ENCODE measurements at places on chromosomes 5 and 9.

- DNase-seq = no peak
Observed at GRCh38 chr9:90839183-90839728, 37.6 kb downstream of the SYK start.

- no peak for DNase-seq
Observed at GRCh38 chr5:53091289-53091688, 18.3 kb downstream of the MOCS2 start.

- no peak for DNase-seq
Observed at GRCh38 chr5:155783246-155783645, 543.7 kb upstream of the SGCD start.

DNA sequence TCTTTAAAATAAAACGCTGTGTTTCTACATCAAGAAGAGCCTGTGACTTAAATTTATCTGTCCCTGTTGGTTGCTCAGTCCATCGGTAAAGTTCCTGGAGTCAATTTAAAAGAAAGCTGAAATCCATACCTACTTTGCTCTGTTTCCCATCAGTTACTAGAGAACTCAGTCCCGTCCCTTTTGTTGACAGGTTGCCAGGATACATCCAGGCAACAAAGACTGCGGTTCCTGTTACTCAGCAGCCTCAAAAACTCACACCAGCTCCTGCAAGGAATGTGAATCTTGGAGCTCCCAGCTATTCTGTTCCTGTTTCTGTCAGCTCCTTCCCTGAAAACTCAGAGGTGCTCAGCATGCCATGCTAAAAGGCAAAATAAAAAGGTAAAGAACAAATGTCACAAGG lies at the start of gene ZNF474:
TSS of gene ZNF474 (plus strand) at position 241 of the 400 bp plus-strand sequence. CDS start 22,445 bp downstream, outside the sequence.
- peak; percentile 97 for DNase-seq

DNA sequence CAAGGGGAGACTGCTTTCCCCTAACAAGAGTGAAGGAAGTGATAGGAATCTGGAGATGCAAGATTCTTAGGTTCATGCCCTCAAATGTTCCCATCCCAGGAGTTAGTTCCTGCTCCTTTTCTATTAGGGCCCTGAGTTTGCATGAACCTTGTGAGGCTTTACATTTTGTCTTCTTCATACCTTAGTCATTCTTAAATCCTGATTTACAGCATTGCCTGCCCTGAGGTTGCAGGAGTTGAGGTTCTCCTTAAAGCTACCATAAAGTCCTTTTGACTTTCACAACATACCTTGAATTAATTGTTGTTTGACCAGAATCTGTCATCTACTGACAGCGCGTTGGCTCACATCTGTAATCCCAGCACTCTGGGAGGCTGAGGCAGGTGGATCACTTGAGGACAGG lies 151.5 kb upstream of the ABCA1 start:
- no peak for DNase-seq

DNA sequence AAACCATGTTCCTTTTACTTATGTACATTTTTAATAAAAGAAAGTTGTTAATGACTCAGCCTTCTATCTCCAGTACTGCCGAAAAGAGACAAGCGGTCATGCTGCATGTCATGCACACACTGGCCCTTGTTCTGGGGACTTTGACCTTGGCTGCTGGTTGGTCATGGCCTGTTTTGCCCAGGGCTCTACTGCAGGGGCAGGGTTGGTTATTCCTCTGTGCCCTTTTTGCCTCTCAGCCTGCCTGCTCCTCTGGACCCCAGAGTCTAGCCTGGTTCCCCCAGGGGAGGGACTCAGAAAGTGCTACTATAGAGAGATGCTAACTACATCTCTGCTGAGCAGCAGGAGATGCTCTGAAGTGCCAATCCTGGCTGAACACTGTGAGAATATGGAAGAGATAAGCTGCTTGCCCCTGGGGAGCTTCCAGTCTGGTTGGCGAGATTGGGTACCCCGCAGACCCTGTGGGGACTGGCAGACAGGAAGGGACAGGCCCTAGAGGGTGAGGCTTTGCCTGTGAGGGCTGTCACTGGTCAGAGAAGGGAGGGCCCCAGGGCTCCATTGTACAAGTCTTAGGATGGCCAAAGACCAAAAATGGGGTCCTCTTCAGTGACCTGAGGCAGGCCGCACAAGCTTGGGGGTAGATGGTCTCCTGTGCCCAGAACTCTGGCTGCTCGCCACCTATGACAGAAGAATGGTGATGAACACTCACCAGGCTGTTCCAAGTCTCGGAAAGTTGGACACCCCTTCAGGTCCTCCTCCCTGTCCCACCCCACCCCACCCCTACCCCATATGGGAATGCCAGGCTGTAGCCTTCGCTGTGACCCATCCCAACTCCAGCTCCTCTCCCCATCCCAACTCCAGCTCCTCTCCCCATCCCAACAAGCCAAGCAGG lies 14.3 kb downstream of the IRF1 start:
- no peak for DNase-seq

- DNase-seq = no peak
Observed at GRCh38 chr9:126302730-126303129, 23.9 kb upstream of the MVB12B start.
